ENCODE measurements at places on chromosomes 13 and 19. TPM values are rescaled to one million over a fixed set of nuclear protein-coding genes. Genes with fewer than 3 reads are reported as not detected.

The PRRG2 gene
- 0.94 TPM for total RNA-seq

The PRR12 gene
- 15.3 TPM for total RNA-seq

The ECSIT gene
- total RNA-seq, result 31.9 TPM

The ZSWIM9 gene
- total RNA-seq, result 5.3 TPM

The NOVA2 gene
- 28.2 TPM for total RNA-seq

The FXYD7 gene
- total RNA-seq, result 26.6 TPM

The ZNF441 gene
- 48.8 TPM for total RNA-seq

The SULT2B1 gene
- not detected for total RNA-seq

The FRY gene
- total RNA-seq, result 122 TPM

The ZNF541 gene
- under 0.01 TPM for total RNA-seq

The UBE2L5 gene
- 0.63 TPM for total RNA-seq

The SULT2A1 gene
- not detected for total RNA-seq

The FLT3LG gene
- not detected for total RNA-seq

The ZNF540 gene
- 24.7 TPM for total RNA-seq

The NRTN gene
- total RNA-seq, result not detected

The ZNF525 gene
- 22.5 TPM for total RNA-seq

The FSD1 gene
- 53.2 TPM for total RNA-seq

The GFY gene
- total RNA-seq, result not detected

The RXFP2 gene
- total RNA-seq, result not detected

The CYP4F12 gene
- not detected for total RNA-seq

The PRTN3 gene
- 0.94 TPM for total RNA-seq

The SOX21 gene
- 4.1 TPM for total RNA-seq

The ZNF471 gene
- 48.5 TPM for total RNA-seq

All from parietal lobe (tissue), 2 donors.